Effector CD4-positive, alpha-beta T cell (primary cell): ENCODE measurements at places on chromosomes 13 and 19.

DNA sequence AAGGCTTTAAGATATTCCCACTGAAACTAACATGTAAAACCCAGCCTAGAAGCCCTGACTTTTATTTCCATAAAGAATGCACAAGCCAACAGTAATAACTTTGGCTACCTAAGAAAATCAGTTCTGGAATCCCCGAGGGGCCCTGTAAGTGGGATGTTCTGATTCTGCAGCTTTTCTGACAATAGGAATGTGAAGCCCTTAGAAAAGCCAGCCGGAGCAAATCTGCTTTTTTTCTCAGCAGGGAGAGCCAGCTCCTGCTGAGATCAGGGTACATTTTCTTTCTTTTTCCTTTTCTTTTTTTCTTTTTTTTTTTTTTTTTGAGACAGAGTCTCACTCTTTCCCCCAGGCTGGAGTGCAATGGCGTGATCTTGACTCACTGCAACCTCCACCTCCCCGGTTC, 8.0 kb upstream of the GARRE1 start:
- no peak for DNase-seq

GRCh38 chr19:7191946-7192691, 102.1 kb downstream of the INSR start:
- DNase-seq = peak; percentile 20

- no peak for DNase-seq
Measured at GRCh38 chr13:32248801-32249200, 66.4 kb downstream of the ZAR1L start.

DNA sequence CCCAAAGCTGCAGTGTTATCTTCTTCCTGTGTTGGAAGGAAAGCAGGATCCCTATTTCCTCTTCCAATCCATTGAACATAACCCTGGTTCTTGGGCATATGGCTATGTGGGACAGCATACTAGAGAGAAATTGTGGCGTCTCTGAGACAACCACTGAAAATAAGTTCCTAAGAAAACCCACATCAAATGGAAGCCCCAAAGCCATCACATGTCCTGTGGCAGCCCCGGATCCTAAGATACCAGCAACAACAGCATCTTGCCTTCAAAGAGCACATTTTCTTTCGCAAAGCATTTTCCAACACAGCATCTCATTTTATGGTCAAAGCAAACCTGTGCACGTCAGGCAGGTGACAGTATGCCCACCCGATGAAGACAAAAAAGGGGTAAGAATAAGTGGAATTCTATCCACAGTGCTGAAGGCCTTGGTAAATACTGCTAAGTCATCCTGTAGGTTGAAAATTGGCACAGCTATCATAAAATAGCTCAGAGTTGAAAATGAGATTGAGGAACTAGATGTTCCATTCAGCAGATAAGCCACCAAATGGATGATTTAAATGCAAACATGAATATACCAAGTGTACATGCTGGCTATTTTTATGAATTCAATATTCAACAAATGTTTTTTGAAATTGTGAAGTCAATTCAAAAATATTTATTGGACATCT, 232.2 kb downstream of the DLEU7 start:
- no peak for DNase-seq

- no peak for DNase-seq
Measured at GRCh38 chr19:17775991-17776803, 18.7 kb upstream of the B3GNT3 start.

DNA sequence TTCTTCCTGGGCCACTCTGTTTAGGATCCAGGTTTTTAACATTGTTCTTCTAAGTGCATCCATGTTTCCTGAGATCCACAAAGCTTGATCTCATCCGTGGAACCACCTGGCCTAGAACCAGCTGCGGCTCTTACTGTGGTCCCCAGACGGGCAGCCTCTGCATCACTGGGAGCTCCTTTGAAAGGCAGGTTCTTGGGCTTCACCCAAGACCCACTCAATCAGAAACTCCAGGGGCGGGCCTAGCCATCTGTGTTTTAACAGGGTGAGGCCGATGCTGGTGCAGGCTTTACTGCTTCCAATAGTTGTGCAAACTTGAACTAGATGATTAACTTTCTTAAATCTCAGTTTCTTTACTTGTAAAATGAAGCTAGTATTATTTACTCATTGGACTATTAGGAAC, 605.7 kb downstream of the FGF9 start:
- DNase-seq = no peak

GRCh38 chr13:60275208-60275607, 111.5 kb upstream of the DIAPH3 start:
- no peak for DNase-seq
